ENCODE measurements at places on chromosomes 12 and 14. TPM values are rescaled to one million over a fixed set of nuclear protein-coding genes. Genes with fewer than 3 reads are reported as not detected.

GRCh38 chr12:108373111-108373510, 34.0 kb upstream of the CMKLR1 start:
- no peak overlapping the region for H3K27ac ChIP-seq
- no peaks in the 10 kb centered on the region for H3K27me3 ChIP-seq
- no peaks in the 10 kb centered on the region for H3K36me3 ChIP-seq
- no peak for DNase-seq
- H3K4me3 ChIP-seq = no peak overlapping the region

DNA sequence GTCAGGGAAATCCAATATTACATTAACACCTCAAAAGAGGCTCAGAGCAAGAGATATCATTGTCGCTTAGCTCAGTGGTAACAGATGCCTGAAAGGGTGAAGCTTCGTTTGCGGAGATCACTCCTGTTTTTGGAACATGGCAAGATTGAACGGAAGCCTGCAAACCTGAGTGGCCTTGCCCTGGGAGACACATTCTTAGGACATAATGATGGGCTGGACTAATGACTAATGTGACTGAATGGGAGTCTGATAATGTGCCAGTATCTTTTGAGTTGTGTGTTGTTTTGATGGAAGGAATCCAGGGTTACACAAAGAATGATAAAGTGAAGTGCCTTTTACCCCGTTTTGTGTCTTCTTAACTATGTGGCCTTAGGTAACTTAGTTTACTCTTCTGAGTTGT, 109.3 kb upstream of the IFNG-AS1 start:
- no peaks in the 10 kb centered on the region for H3K4me1 ChIP-seq
- H3K4me3 ChIP-seq = no peak overlapping the region
- no peaks in the 10 kb centered on the region for H3K27me3 ChIP-seq
- no peaks in the 10 kb centered on the region for H3K36me3 ChIP-seq
- DNase-seq = no peak

DNA sequence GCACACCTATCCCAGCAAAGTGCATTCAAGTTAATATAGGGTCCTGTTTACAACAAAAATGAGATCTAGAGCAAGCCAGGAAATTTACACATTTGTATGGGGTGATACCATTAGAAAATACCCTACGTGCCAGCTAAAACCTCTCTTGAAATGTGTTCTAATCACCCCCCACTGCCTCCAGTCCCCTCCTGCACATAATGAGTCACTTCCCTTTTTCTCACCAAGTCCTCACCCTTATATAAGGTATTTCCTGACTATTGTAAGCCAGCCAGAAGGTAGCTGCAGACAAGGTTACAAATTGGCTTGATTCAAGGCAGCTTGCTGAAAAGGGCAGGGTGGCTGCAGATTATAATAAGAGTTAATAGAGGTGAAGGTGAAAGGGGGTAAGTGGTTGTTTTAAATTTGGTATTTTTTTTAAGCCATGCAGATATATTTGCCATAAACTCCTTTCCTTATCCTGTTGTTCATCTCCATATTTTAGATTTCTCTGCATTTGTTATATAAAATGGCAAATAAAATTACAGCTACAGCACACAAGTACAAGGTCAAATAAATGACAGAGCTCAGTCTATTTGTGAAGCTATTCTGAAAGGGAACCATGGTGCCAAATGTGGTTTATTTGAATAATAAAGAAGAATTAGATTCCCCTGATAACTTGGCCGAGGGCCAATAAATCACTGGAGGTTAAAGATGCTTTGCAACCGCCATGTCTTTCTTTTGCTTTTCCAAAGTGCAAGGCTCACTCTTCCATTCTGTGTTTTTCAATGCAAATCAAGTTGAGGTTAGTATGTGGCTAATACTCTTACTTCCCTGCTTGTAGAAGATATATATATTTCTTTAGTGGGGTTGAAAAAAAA, 385.9 kb downstream of the EGLN3 start:
- H3K36me3 ChIP-seq = no peaks in the 10 kb centered on the region
- H3K27me3 ChIP-seq = no peaks in the 10 kb centered on the region
- H3K4me3 ChIP-seq = no peak overlapping the region
- no peaks in the 10 kb centered on the region for H3K4me1 ChIP-seq
- no peak for DNase-seq

DNA sequence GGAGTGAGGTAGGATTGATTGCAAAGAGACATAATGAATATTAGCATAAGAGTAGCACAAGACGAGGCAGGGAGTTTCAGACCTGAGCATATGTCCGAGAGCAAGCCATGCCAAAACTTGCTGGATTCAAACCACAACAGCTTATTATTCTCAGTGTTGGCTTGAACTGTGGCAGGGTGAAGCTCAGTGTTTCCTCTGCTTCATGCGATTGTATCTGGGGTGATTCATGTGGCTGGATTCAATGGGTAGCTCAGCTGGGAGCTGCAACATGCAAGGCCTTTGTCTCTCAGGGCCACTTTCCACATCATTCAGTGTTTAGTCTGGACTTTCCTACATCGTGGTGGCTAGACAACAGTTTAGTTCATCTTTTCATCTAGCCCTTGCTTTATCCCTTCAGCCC, 22.1 kb upstream of the E2F7 start:
- no peak overlapping the region for H3K4me3 ChIP-seq
- H3K27ac ChIP-seq = no peak overlapping the region
- H3K4me1 ChIP-seq = no peaks in the 10 kb centered on the region
- H3K27me3 ChIP-seq = no peaks in the 10 kb centered on the region
- no peaks in the 10 kb centered on the region for H3K36me3 ChIP-seq
- no peak for DNase-seq

APEX1 gene
- 103 TPM for total RNA-seq

ANKS1B gene
- total RNA-seq = 4.0 TPM

ATP6V1D gene
- total RNA-seq = 79.1 TPM
